ENCODE measurements at places on chromosomes 2 and 18.

- DNase-seq = no peak
These were observed 289.5 kb downstream of the PDE11A start for GRCh38 chr2:177783091-177783490.

GRCh38 chr2:105937498-105938097 lies 192.9 kb downstream of the NCK2 start:
- DNase-seq = no peak

DNA sequence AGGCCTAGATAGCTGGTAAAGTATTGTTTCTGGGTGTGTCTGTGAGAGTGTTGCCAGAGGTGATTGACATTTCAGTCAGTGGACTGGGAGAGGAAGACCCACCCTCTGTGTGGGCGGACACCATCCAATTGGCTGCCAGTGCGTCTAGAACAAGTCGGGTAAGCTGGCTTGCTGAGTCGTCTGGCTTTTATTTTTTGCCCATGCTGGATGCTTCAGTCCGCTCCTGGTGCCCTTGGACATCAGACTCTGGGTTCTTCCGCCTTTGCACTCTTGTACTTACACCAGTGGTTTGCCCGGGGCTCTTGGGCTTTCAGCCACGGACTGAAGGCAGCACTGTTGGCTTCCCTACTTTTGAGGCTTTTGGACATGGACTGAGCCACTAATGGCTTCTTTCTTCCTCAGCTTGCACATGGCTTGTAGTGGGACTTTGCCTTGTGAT lies 24.3 kb downstream of the DIS3L2 start:
- DNase-seq = no peak

DNA sequence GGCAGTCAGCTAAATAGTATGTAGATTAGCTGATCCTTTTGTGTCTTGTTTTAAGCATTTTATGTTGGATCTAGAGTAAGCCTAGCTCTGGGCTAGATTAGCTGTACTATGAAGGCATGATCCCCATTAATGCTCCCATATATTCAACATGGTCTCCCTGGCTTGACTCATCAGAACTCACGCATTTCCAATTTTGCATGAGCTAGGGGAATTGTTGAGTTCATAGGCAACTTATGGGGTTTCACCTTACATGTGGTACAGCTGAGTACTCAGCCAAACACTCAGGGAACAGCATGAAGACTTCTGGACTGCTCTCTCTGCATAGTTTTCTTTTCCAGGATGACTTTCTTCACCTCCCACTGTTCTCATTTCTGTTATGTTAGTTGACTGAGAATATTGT lies 248.2 kb downstream of the TMX3 start:
- DNase-seq = no peak
